ENCODE measurements at places on chromosomes 5 and 9.

DNA sequence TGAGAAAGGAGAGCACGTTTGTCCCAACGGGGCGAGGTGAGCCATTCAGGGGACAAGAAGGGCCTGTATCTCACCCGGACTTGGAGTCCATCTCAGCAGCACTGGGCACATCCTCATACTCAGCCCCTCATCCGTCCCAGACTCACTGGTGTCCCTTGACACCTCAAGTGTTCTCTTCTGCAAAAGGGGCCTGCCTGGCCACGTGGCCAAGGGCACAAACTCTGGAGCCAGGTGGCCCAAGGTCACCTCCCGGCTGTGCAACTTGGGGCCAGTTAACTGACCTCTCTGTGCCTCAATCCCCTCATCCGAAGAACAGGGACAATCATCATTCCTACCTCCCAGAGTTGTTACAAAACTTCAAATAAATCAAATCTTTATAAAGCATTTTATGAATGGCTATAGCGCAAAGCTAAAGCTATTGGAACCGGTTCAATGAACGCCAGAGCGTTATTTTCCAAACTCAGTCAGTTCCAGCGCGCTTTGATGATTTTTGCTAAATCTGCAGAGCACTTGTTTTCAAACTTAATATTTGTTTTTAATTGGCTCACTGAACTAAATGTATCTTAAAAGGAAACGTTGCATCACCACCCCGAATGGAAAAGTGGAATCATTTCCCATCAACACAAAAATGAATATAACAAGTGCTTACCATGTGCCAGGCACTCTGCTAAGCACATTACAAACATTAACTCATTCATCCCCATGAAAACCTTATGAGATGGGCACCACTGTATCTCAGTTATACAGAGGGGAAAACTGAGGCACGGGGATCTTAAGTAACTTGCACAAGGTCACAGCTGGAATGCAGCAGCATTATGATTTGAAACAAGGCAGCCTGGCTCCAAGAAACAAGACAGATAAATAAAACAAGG is 49.3 kb downstream of the DUSP1 start:
- H3K27ac ChIP-seq = peak overlapping the region; percentile 83
- no peaks in the 10 kb centered on the region for H3K27me3 ChIP-seq
- no peak overlapping the region for H3K4me3 ChIP-seq
- H3K36me3 ChIP-seq = no peaks in the 10 kb centered on the region
- peaks cover 13% of the 10 kb centered on the region for H3K4me1 ChIP-seq

DNA sequence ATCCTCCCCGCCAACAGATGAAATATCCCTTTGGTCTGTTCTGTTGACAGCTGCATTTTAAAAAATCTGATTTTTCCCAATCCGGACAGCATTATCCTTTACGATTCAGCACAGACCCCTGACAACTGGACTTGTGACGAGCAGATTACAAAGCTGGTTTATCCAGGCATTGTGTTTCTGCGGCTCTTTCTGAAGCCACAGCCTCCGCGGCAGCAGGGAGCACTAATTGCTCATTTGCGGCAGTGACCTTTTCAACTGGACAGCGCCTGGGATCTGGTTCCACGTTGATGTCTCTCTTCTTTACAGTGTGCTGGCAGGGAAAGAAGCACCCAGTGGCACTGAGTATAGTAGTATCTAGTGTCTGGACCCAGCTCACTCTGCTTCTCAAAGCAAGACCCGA is 351.2 kb downstream of the ZNF608 start:
- H3K27ac ChIP-seq = no peak overlapping the region
- no peaks in the 10 kb centered on the region for H3K36me3 ChIP-seq
- no peaks in the 10 kb centered on the region for H3K27me3 ChIP-seq
- DNase-seq = no peak
- H3K4me3 ChIP-seq = no peak overlapping the region
- no peaks in the 10 kb centered on the region for H3K4me1 ChIP-seq

DNA sequence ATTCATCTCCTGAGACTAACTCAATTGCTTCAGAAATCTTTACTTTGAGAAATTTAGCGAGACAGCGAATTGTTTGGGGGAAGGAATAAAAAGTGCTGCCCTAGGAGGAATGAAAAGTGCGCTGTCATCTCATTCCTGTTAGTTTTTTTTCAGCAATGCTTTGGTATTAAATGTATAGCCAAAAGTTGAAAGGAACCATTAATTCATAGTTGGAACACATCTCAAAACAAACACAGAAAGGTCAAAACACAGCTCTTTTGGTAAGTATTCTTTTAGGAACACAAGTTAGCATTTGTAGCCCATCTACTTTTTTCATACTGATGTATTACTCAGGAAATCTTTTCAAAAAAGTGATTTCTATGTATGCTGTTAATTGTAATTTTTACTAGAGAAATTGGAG is 109.1 kb downstream of the NNT start:
- peaks cover 3% of the 10 kb centered on the region for H3K36me3 ChIP-seq
- H3K4me3 ChIP-seq = no peak overlapping the region
- no peak overlapping the region for H3K27ac ChIP-seq
- DNase-seq = no peak
- H3K27me3 ChIP-seq = no peaks in the 10 kb centered on the region

GRCh38 chr5:16528382-16529110 is 62.9 kb upstream of the ZNF622 start:
- no peak overlapping the region for H3K27ac ChIP-seq
- no peak for DNase-seq
- H3K4me3 ChIP-seq = no peak overlapping the region
- H3K27me3 ChIP-seq = no peaks in the 10 kb centered on the region
- H3K36me3 ChIP-seq = no peaks in the 10 kb centered on the region

DNA sequence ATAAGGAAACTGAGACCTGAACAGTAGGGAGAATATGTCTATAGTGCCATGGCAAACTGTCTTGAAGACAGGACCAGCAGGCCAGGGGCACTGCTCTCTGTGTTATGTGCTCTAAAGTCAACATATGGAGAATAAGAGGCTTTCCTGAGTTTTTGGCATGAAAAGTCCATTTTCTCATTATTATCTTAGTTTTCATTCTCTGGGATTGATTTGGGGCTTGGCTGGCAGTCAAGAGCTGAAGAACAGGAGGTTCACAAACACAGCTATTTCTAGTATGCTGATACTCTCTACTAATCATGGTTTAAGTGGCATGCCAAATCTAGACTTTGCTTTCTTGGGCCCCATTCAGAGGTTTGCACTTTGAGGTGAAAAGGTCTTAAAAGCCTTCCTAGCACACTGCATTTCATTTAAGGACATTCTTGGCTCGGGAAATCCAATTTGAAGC is 404.4 kb downstream of the ZNF608 start:
- H3K4me3 ChIP-seq = no peak overlapping the region
- no peak for DNase-seq
- H3K4me1 ChIP-seq = no peaks in the 10 kb centered on the region
- H3K27ac ChIP-seq = no peak overlapping the region

GRCh38 chr9:137447722-137448601 is 6.8 kb upstream of the ENTPD8 start:
- peaks cover 25% of the 10 kb centered on the region for H3K4me1 ChIP-seq
- no peaks in the 10 kb centered on the region for H3K36me3 ChIP-seq
- H3K27ac ChIP-seq = no peak overlapping the region
- H3K27me3 ChIP-seq = peaks cover 6% of the 10 kb centered on the region

GRCh38 chr5:173055042-173055721 is 970 bp upstream of the CREBRF start:
- H3K4me1 ChIP-seq = peaks cover 21% of the 10 kb centered on the region
- peaks cover 7% of the 10 kb centered on the region for H3K27me3 ChIP-seq
- peaks cover 3% of the 10 kb centered on the region for H3K36me3 ChIP-seq
- no peak for DNase-seq
- peak overlapping the region; percentile 86 for H3K4me3 ChIP-seq

DNA sequence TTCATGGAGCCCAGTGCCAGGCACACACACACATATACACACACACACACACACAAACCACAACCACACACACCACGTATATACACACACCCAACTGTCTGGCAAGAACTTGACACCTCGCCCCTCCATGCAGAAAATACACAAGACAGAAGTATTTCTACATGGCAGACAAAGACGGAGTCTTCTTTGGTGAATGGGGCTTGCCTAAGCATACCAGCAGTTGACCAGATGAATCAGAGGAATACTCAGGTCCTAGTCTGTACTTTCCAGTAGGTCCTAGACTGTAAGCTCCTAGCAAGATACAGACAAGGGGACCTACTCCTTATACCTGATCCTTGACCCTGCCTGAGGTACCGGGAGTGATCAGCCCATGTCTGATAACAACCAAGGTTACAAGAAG is 60.1 kb downstream of the SIL1 start:
- H3K27me3 ChIP-seq = no peaks in the 10 kb centered on the region
- H3K4me1 ChIP-seq = peaks cover 19% of the 10 kb centered on the region
- peaks cover 5% of the 10 kb centered on the region for H3K36me3 ChIP-seq
- no peak for DNase-seq

GRCh38 chr5:95191330-95191729 is 93.6 kb downstream of the MCTP1 start:
- H3K4me3 ChIP-seq = no peak overlapping the region
- H3K4me1 ChIP-seq = no peaks in the 10 kb centered on the region
- no peaks in the 10 kb centered on the region for H3K36me3 ChIP-seq
- no peak for DNase-seq

GRCh38 chr9:113954591-113954990 is 78.5 kb downstream of the ZNF618 start:
- no peak overlapping the region for H3K4me3 ChIP-seq
- H3K4me1 ChIP-seq = peaks cover 5% of the 10 kb centered on the region
- H3K27me3 ChIP-seq = peaks cover 25% of the 10 kb centered on the region
- no peak for DNase-seq
- no peak overlapping the region for H3K27ac ChIP-seq

DNA sequence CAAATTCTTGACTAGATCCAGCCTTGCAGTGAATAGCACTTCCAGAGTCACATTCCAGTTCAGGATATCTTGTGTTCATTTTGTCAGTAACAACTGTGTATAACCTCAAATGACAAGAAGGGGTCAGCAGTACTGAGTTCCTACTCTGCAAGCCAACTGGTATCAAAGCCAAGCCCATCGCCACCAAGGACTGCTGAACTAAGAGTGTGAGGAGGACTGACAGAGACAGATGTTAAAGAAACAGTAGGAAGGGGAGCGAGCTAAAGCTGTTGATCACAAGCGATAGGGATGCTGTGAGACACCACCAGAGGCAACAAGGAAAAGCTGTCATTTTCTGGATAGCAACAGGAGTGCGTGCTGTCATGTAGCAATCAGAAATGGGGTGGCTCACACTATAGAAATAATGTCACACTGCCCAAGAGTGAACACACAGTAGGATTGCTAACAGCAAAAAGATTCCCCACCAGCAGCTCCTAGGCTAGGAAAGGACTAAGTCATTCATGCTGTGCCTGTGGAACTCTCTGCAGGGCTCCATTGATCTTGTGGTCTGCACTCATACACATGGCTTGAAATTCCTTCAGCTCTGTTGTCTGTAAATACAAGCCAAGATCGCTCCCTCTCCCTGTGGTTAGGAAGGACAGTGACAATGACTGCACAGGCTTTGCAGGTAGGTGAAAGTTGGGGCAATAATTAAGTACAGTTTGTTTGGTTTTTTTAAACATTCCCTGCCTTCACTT is 658.6 kb downstream of the NR2F1-AS1 start:
- no peaks in the 10 kb centered on the region for H3K36me3 ChIP-seq
- no peak overlapping the region for H3K4me3 ChIP-seq
- no peak overlapping the region for H3K27ac ChIP-seq
- no peaks in the 10 kb centered on the region for H3K27me3 ChIP-seq

Data from T-helper 17 cell (primary cell).